GM23338 (cell line): ENCODE measurements at places on chromosomes 7 and 10. TPM values are rescaled to one million over a fixed set of nuclear protein-coding genes. Genes with fewer than 3 reads are reported as not detected.

The NRAP gene
- total RNA-seq = not detected in 2 replicates

- DNase-seq = peak; percentile 98
- peaks cover 37% of the 10 kb centered on the region for H3K4me1 ChIP-seq
- no peak overlapping the region for H3K27ac ChIP-seq
- peaks cover 45% of the 10 kb centered on the region for H3K27me3 ChIP-seq
Observed at GRCh38 chr7:29189743-29190201, 4.8 kb upstream of the CHN2 start.

The CYP2E1 gene
- 0.74 and 2.2 TPM in 2 replicates for total RNA-seq

The PRKAR2B gene
- total RNA-seq = 48.8 and 53.6 TPM in 2 replicates

DNA sequence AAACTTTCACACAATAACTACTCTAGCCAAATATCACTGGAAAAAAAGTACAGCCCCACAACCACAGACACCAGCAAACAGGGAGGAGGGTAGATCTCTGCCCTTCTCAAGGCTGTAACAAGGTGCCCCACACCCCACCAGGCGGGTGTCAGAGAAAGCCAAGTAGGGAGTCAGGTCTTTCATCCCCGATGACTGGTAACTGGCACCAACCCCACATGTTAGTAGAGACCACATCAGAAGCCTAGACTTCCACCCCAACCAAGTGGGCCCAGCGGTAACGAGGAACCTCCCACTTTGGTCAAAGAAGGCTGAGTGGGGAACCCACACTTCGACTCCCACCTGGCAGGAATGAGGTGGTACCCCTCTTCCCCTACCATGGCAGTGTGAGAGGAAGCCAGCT lies 16.4 kb upstream of the RUFY2 start:
- no peaks in the 10 kb centered on the region for H3K4me1 ChIP-seq
- peaks cover 29% of the 10 kb centered on the region for H3K36me3 ChIP-seq
- H3K27me3 ChIP-seq = no peaks in the 10 kb centered on the region
- no peak overlapping the region for H3K4me3 ChIP-seq
- H3K27ac ChIP-seq = peak overlapping the region; percentile 47; the same call in 1 of the 2 replicates

- H3K27ac ChIP-seq = no peak overlapping the region
- H3K27me3 ChIP-seq = no peaks in the 10 kb centered on the region
- no peak for DNase-seq
- H3K4me1 ChIP-seq = no peaks in the 10 kb centered on the region
- H3K36me3 ChIP-seq = no peaks in the 10 kb centered on the region
- no peak overlapping the region for H3K4me3 ChIP-seq
Observed at GRCh38 chr10:122296363-122297120, 25.4 kb downstream of the BTBD16 start.

GRCh38 chr10:124640538-124641231 lies 103.5 kb downstream of the FAM53B start:
- no peak overlapping the region for H3K4me3 ChIP-seq
- no peaks in the 10 kb centered on the region for H3K4me1 ChIP-seq
- no peak overlapping the region for H3K27ac ChIP-seq

DNA sequence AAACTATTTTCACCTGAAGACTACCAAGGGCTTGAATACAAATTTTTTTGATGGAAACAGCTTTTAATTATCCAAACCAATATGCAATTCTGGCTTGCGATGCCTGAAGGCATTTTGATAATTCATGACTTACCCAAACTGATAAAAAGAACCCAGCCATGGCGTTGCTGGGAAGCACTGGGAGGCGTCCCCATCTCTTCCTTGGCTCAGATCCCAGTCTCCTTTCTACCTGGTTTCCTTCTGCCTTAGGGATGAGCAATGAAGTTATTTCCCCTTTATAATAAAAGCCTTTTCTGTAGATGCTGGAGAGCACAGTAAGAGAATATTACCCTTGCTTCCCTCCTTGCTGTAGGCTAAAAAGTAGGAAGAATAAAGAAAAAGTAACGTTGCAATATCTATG lies 129.1 kb upstream of the ANK3 start:
- no peak for DNase-seq
- H3K27me3 ChIP-seq = no peaks in the 10 kb centered on the region
- H3K36me3 ChIP-seq = 0 out of 2 replicates have a peak, but pooled peaks cover 3% of the 10 kb centered on the region

DNA sequence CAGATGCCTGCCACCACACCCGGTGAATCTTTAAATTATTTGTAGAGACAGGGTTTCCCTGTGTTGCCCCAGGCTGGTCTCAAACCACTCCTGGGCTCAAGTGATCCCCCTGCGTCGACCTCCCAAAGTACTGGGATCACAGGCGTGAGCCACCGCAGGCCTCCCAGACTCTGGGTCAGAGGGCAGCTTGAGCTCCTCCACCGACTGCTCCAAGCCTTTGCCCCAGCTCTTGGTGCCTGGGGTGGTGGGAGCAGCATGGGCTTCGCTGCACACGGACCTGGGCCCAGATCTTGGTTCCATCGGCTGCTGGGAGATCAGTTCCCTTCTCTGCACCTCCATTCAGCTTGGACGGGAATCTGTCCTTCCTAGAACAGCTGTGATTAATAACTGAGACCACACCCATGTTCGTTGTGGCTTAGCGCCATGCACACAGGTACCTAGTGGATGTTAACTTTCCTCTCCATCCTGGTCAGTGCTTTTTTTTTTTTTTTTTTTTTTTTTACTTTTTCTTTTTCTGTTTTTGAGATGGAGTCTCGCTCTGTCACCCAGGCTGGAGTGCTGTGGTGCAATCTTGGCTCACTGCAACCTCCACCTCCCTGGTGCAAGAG lies 125.3 kb downstream of the CUX1 start:
- H3K4me1 ChIP-seq = peaks cover 56% of the 10 kb centered on the region
- no peak for DNase-seq
- no peak overlapping the region for H3K4me3 ChIP-seq
- peak overlapping the region; percentile 86; the same call in 1 of the 2 replicates for H3K27ac ChIP-seq
- no peaks in the 10 kb centered on the region for H3K36me3 ChIP-seq
- no peaks in the 10 kb centered on the region for H3K27me3 ChIP-seq

- H3K27ac ChIP-seq = no peak within 1 kb of the TSS
- no peaks in the 10 kb centered on the region for H3K27me3 ChIP-seq
- H3K36me3 ChIP-seq = no peaks in the 10 kb centered on the region
- DNase-seq = peak; percentile 70
Observed at GRCh38 chr7:14902589-14903067, at the start of gene DGKB. TSS of gene DGKB (minus strand) at chr7:14902751.

DNA sequence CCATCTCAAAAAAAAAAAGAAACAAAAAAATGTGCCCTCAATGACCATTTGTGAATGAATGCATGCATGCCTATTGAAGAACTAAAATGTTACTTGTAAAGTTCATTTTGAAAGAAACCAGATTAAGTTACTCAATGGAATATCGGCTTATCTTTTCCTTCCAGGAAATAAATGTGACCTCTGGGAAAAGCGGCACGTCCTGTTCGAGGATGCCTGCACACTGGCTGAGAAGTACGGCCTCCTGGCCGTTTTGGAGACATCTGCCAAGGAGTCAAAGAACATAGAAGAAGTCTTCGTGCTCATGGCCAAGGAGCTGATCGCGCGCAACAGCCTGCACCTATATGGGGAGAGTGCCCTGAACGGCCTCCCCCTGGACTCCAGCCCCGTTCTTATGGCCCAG lies 21.9 kb downstream of the RAB19 start:
- H3K4me3 ChIP-seq = no peak overlapping the region
- H3K27me3 ChIP-seq = no peaks in the 10 kb centered on the region
- H3K36me3 ChIP-seq = no peaks in the 10 kb centered on the region
- no peaks in the 10 kb centered on the region for H3K4me1 ChIP-seq
- no peak for DNase-seq

- DNase-seq = no peak
- H3K4me1 ChIP-seq = peaks cover 12% of the 10 kb centered on the region; the same call in 1 of the 2 replicates
- no peak overlapping the region for H3K4me3 ChIP-seq
- H3K27me3 ChIP-seq = no peaks in the 10 kb centered on the region
- H3K36me3 ChIP-seq = no peaks in the 10 kb centered on the region
Observed at GRCh38 chr7:81394029-81394428, 375.8 kb downstream of the HGF start.

GRCh38 chr7:65972976-65973375 lies 9.0 kb downstream of the GUSB start:
- DNase-seq = no peak
- H3K36me3 ChIP-seq = peaks cover 18% of the 10 kb centered on the region
- H3K4me1 ChIP-seq = no peaks in the 10 kb centered on the region
- no peaks in the 10 kb centered on the region for H3K27me3 ChIP-seq

DNA sequence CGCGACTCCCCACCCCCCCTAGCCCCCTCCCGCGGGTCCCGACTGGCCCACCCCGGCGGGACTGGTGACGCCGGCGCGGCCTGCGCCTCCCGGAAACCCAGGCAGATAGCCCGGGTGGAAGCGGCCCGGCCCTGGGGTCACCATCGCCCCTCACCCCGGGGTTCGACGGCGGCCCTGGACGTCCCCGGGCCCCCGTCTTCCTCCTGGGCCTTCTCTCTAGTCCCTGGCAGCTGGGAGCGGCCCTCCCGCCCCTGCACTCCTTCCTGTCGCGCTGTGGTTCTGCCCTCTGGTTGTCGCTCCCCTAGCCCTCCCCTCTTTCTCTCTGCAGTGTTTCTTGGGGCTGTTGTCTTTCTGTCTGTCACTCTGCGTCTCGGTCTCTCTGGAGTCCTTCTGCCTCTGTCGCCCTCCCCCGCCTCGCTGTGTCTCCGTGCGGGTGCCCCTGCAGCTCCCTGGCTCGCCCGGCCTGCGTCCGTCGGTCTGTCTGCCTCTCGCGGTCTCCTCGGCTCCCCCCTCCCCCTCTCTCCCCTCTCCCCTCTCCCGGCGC lies 90.5 kb upstream of the PAX2 start:
- H3K27ac ChIP-seq = no peak overlapping the region
- H3K4me3 ChIP-seq = peak overlapping the region; percentile 56
- H3K4me1 ChIP-seq = peaks cover 23% of the 10 kb centered on the region
- H3K27me3 ChIP-seq = peaks cover 80% of the 10 kb centered on the region
- peak; percentile 66 for DNase-seq

GRCh38 chr7:112112822-112113255 lies 93.4 kb downstream of the DOCK4 start:
- H3K27me3 ChIP-seq = no peaks in the 10 kb centered on the region
- H3K4me3 ChIP-seq = no peak overlapping the region
- no peak for DNase-seq
- no peaks in the 10 kb centered on the region; the same call in 1 of the 2 replicates for H3K4me1 ChIP-seq

The GHRHR gene
- not detected in 2 replicates for total RNA-seq

The RNF32 gene
- total RNA-seq = 0.56 TPM in 1 of 2 replicates, not detected in the other

DNA sequence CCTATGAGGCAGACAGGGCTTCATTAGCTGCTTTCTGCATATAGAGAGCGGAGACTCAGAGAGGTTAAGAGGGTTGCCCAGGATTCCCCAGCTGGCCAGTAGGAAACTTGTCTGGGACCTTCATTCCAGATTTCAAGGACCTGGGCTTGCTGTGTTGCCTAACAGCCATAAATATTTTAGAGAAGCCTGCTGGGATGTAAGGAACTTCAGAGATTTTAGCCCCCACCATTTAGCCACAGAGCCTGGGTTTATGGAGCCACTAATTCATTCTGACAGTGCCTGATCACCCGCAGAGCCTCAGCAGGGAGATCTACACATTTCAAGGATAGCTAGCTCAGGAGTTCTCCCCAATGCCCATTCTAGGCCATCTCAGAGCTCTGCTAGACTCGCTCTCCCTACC lies 56.6 kb upstream of the TRUB1 start:
- no peaks in the 10 kb centered on the region for H3K27me3 ChIP-seq
- peaks cover 35% of the 10 kb centered on the region for H3K4me1 ChIP-seq
- H3K4me3 ChIP-seq = peak overlapping the region; percentile 24; the same call in 1 of the 2 replicates
- H3K36me3 ChIP-seq = no peaks in the 10 kb centered on the region

GRCh38 chr7:132491391-132491945 lies 84.8 kb downstream of the PLXNA4 start:
- H3K27me3 ChIP-seq = no peaks in the 10 kb centered on the region
- no peak for DNase-seq
- H3K4me1 ChIP-seq = no peaks in the 10 kb centered on the region
- H3K36me3 ChIP-seq = no peaks in the 10 kb centered on the region
- H3K4me3 ChIP-seq = no peak overlapping the region

GRCh38 chr7:136958016-136958415 lies 89.6 kb downstream of the CHRM2 start:
- no peaks in the 10 kb centered on the region for H3K4me1 ChIP-seq
- no peak overlapping the region for H3K27ac ChIP-seq
- H3K36me3 ChIP-seq = no peaks in the 10 kb centered on the region; the same call in 1 of the 2 replicates
- H3K27me3 ChIP-seq = no peaks in the 10 kb centered on the region
- no peak overlapping the region for H3K4me3 ChIP-seq

The ANKRD7 gene
- 1.6 TPM in 1 of 2 replicates, not detected in the other for total RNA-seq

- H3K4me3 ChIP-seq = no peak overlapping the region
- peaks cover 31% of the 10 kb centered on the region for H3K27me3 ChIP-seq
- peak; percentile 65 for DNase-seq
- H3K4me1 ChIP-seq = 0 out of 2 replicates have a peak, but pooled peaks cover 3% of the 10 kb centered on the region
- H3K27ac ChIP-seq = no peak overlapping the region
- H3K36me3 ChIP-seq = no peaks in the 10 kb centered on the region
Observed at GRCh38 chr10:62426600-62426999, 52.4 kb downstream of the ZNF365 start.

GRCh38 chr7:88818552-88818951 lies 23.0 kb upstream of the TEX47 start:
- DNase-seq = no peak
- H3K4me1 ChIP-seq = no peaks in the 10 kb centered on the region
- H3K4me3 ChIP-seq = no peak overlapping the region
- no peaks in the 10 kb centered on the region for H3K36me3 ChIP-seq
- no peaks in the 10 kb centered on the region for H3K27me3 ChIP-seq

The STAM gene
- total RNA-seq = 29.8 and 40.5 TPM in 2 replicates

The BMS1 gene
- 37.1 and 37.7 TPM in 2 replicates for total RNA-seq

DNA sequence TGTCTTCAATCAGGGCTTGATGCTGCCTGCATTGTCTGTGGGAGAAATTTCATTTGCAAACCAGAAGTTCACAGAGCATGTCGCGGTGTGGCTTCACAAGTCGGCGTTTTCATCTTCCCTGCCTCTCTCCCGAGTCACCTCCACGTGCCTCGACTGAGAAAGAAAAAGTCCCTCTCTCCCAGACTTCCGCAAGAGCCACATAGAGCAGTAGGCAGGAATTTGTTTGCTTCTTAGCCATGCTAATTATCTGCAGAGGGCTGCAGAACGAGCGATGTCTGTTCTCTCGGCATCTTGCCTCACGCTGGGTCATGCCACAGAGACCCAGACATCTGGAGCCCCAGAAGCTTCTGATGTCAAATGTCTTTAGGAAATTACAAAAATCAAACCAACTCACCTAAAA lies 272.2 kb downstream of the TCF7L2 start:
- H3K4me1 ChIP-seq = peaks cover 10% of the 10 kb centered on the region; the same call in 1 of the 2 replicates
- no peaks in the 10 kb centered on the region for H3K36me3 ChIP-seq
- DNase-seq = peak; percentile 28

DNA sequence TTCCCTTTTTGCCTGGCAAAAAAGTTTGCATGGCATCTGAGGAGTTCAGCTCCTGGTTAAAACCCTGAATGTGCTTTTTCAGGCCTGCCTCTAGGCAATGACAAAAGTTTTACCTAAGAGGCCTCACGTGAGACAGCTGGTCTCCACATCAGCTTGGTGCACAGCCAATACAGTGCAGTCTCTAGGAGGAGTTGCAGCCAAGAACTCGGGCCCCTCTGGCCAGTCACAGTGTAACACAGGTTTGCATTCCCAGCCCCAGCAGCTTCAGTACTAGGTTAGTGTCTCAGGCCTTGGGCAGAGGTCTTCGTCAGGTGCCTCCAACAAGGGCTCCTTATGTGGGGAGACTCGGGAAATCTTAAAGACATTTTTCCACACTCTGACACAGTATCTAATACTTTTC lies 771.7 kb downstream of the SORCS1 start:
- no peaks in the 10 kb centered on the region for H3K27me3 ChIP-seq
- no peaks in the 10 kb centered on the region for H3K36me3 ChIP-seq
- 0 out of 2 replicates have a peak, but pooled peaks cover 8% of the 10 kb centered on the region for H3K4me1 ChIP-seq
- no peak overlapping the region for H3K4me3 ChIP-seq
